ENCODE measurements at places on chromosomes 5 and 9.

DNA sequence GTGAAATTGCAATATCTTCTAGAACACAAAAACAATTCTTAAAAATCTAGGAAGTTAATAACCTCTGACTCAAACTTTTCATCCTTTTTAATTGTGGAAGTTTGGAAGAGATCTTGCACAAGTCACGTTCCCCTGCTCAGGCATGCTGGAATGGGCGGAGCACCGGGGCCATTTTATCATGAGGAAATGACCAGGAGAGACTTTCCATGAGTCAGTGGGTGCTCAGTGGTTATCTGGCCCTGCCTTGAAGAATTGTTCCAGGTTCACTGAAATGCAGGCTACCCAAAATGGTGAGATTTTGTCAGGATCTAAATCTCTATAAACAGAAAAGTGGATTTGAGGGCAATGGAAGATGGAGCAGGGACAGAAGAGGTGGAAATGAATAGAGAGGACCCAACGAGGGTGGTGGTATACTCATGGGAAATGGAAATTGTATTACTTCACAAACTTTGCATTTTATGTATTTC is 61.2 kb downstream of the FYB1 start:
- DNase-seq, result no peak

- peak; percentile 33 for DNase-seq
These were observed 977 bp downstream of the MGAT4B start for GRCh38 chr5:179805529-179806249.

- no peak for DNase-seq
These were observed 398.3 kb upstream of the EDIL3 start for GRCh38 chr5:84783003-84783402.

GRCh38 chr5:92559781-92560180 is 1021.2 kb downstream of the NR2F1-AS1 start:
- no peak for DNase-seq

- DNase-seq, result no peak
These were observed 278.0 kb downstream of the NTRK2 start for GRCh38 chr9:84947412-84947972.

DNA sequence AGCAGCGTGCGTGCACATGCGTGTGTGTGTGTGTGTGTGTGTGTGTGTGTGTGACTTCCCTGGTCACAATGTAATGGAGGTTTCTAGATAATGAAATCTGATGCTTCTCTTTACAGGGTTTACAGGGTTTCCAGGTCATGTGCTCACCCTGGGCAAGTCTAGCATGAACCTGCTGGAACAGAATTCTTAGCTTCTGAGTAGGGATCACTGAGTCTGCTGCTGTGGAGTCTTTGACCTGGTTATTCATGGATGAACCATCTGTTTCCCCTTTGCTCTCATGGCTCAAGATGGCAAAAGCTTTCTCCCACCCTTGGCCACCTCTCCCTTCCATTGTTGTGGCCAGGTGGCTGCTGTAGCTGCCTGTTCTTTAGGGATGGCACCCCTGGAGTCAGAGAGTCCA is 111.6 kb upstream of the SHB start:
- no peak for DNase-seq

GRCh38 chr5:10513501-10514442 is 50.1 kb upstream of the ANKRD33B start:
- DNase-seq, result no peak

All from mucosa of gallbladder (tissue), 1 donor.